B cell (primary cell): ENCODE measurements at places on chromosomes 11 and 22. TPM values are rescaled to one million over a fixed set of nuclear protein-coding genes. Genes with fewer than 3 reads are reported as not detected.
A peak's percentile ranks its signal among the peaks of the same experiment; 100 is the strongest.

- H3K4me1 ChIP-seq, result peaks cover 5% of the 10 kb centered on the region
- no peak overlapping the region for H3K4me3 ChIP-seq
- DNase-seq, result no peak
- H3K27me3 ChIP-seq, result no peaks in the 10 kb centered on the region
- no peak overlapping the region for H3K27ac ChIP-seq
- H3K36me3 ChIP-seq, result no peaks in the 10 kb centered on the region
Observed at GRCh38 chr11:66450560-66450959, 11.9 kb upstream of the MRPL11 start.

GRCh38 chr11:62457478-62457877, 38.6 kb downstream of the SCGB1A1 start:
- no peaks in the 10 kb centered on the region for H3K4me1 ChIP-seq
- H3K4me3 ChIP-seq, result no peak overlapping the region
- H3K27ac ChIP-seq, result no peak overlapping the region
- no peaks in the 10 kb centered on the region for H3K27me3 ChIP-seq
- H3K36me3 ChIP-seq, result no peaks in the 10 kb centered on the region

Gene ENTHD1
- total RNA-seq, result not detected in 2 replicates

DNA sequence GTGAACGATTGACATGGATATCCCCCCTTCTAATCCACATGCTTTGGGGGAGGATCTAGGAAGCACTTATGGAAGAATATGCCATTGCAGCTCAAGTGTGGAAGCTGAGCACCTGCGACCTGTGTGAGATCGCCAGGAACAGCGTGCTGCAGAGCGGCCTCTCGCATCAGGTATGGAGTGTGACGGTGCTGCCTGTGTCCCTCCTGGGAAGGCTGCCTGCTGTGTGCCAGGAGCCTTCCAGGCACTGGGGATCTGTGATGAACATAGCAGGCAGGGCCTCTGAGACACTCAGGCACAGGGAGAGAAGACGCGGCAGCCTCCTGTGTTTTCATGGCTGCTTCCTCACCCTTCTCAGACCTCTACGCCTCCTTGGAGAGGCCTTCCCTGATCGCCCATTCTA, 36.5 kb downstream of the RNF141 start:
- no peak for DNase-seq
- H3K4me1 ChIP-seq, result peaks cover 21% of the 10 kb centered on the region
- H3K4me3 ChIP-seq, result no peak overlapping the region

Gene LDHAL6A
- total RNA-seq, result 0.27 TPM in 1 of 2 replicates, not detected in the other

DNA sequence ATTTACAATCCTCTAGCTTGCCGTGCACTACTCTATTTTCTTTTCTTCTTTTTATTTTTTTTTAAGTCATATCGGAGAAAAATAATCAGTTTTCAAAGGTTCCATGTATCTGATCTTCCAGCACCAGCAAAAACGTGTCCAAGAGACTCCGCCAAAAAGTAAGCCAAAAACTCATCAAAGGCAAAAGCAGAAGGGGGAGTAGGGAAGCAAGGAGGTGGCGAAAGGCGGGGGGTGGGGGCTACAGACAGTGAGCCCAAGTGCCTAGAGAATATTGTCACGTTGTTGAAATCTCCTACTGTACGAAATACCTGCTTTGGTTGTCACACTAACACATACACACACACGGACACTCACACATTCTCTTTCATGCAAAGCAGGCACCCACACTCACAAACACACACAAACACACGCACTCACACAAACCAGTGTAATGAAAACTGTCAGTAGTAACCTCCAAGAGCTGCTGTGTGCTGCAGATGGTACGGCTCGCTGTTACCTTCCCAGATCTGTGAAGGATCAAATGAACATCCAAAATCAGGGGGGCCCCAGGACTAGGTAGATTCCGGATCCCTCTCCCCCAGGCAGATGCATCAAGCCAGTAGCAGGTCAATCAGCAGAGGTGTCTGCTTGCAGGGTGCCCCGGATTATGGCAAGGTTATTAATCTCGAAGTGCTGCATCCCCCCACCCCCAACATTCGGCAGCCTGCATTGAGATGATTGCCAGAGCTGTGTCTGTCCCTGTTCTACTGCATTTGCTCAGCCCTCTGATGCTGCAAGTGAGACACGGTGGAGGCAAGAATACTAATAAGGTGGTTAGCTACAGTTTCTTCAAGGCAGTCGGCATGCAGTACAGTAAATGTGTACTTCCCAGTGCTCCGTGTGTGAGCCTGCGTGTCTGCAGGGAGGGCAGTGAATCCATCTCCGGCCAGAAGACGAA, at the start of gene LRRC4C:
Gene LRRC4C, minus strand, starts transcription at position 188 of the 937 bp plus-strand sequence.
- no peaks in the 10 kb centered on the region for H3K36me3 ChIP-seq
- no peaks in the 10 kb centered on the region for H3K27me3 ChIP-seq
- DNase-seq, result no peak
- H3K4me1 ChIP-seq, result no peaks in the 10 kb centered on the region

Gene BRMS1
- total RNA-seq, result 50.9 and 58.3 TPM in 2 replicates

DNA sequence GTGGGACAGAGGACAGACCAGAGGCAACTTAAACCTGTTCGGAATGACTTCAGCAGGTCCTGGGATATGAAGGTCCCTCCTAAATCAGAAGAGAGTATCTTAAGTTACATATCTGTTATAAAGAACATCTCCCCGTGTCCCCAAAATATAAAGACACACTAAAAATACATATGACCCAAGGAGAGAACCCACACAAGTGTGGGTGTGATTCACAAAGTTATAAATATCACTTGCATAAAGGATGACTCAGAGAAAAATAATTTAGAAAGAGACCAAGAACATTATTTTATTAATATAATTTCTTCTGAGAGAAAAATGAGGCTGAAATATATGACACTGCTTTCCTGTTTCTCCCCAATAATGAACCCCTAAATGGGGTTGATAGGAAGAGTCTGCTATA, 14.2 kb downstream of the OR5B21 start:
- H3K4me1 ChIP-seq, result no peaks in the 10 kb centered on the region
- H3K27me3 ChIP-seq, result no peaks in the 10 kb centered on the region
- no peak overlapping the region for H3K4me3 ChIP-seq
- no peak for DNase-seq
- no peak overlapping the region for H3K27ac ChIP-seq
- no peaks in the 10 kb centered on the region for H3K36me3 ChIP-seq

DNA sequence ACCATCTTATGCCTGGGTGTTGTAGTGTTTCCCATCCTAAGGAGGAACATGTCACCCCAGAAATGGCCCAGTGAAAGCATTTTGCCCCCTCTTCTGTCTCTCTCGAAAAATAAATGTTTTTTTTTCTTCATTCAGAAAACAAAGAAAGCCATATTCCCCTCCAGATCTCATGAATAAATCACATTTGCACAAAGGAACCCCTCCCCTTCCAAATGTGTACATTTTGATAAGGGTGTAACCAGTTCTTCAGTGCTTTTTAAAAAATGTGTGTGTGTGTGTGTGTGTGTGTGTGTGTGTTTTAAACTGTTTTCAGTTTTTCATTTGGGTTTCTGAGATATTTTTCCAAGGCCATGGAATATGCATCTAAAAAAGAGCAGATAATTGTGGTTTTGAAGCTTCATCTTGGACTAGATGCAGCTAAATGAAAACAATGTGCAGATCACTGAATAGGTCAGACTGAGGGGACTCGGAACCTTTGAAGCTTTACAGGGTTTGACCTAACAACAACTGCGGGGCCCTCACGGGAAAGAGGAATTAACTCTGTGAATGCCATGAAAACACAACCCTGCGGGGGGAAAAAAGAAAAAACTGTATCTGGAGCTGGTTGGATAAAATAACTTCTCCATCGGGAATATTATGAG, 76.4 kb downstream of the YAP1 start:
- H3K4me1 ChIP-seq, result no peaks in the 10 kb centered on the region
- no peaks in the 10 kb centered on the region for H3K27me3 ChIP-seq
- no peak overlapping the region for H3K4me3 ChIP-seq
- H3K27ac ChIP-seq, result no peak overlapping the region

GRCh38 chr11:117396970-117397369, 69.3 kb downstream of the CEP164 start:
- DNase-seq, result no peak
- no peaks in the 10 kb centered on the region for H3K27me3 ChIP-seq
- no peaks in the 10 kb centered on the region for H3K4me1 ChIP-seq
- H3K27ac ChIP-seq, result no peak overlapping the region
- H3K4me3 ChIP-seq, result no peak overlapping the region
- peaks cover 50% of the 10 kb centered on the region for H3K36me3 ChIP-seq

GRCh38 chr11:19345848-19346681, 105.3 kb upstream of the E2F8 start:
- H3K36me3 ChIP-seq, result no peaks in the 10 kb centered on the region
- peaks cover 6% of the 10 kb centered on the region for H3K4me1 ChIP-seq
- H3K4me3 ChIP-seq, result peak overlapping the region; percentile 24
- DNase-seq, result no peak

Gene CYP2D6
- total RNA-seq, result 3.9 TPM in 2 replicates

DNA sequence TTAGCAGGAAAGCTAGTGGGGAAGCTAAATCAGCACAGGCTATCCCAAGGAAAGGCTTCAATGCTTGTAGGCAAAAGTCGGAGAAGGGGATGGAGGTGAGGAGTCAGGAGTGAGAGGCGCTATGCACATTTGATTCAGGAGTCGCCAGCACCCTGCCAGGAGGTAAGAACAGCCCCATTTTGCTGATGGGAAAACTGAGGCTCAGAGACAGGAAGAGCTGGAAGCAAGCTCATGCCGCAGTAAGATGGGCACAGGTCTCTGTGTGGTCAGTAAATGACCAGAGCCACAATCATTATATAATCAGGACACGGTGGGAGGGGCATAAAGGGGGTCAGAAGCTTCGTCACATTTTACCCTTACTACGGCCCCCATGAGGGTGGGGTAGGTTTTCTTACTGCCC, 504.4 kb downstream of the MN1 start:
- DNase-seq, result no peak
- H3K36me3 ChIP-seq, result no peaks in the 10 kb centered on the region
- no peaks in the 10 kb centered on the region for H3K27me3 ChIP-seq
- H3K4me3 ChIP-seq, result no peak overlapping the region
- no peak overlapping the region for H3K27ac ChIP-seq
- H3K4me1 ChIP-seq, result no peaks in the 10 kb centered on the region

GRCh38 chr11:16126362-16126761, 230.0 kb downstream of the SOX6 start:
- no peak for DNase-seq
- no peaks in the 10 kb centered on the region for H3K27me3 ChIP-seq
- H3K4me3 ChIP-seq, result no peak overlapping the region

- no peak overlapping the region for H3K4me3 ChIP-seq
- no peaks in the 10 kb centered on the region for H3K4me1 ChIP-seq
- H3K36me3 ChIP-seq, result no peaks in the 10 kb centered on the region
Observed at GRCh38 chr22:46528121-46528610, 9.3 kb downstream of the CELSR1 start.

GRCh38 chr11:70637949-70638583, 239.7 kb downstream of the CTTN start:
- H3K36me3 ChIP-seq, result no peaks in the 10 kb centered on the region
- DNase-seq, result no peak
- no peak overlapping the region for H3K27ac ChIP-seq
- H3K4me1 ChIP-seq, result no peaks in the 10 kb centered on the region
- H3K27me3 ChIP-seq, result no peaks in the 10 kb centered on the region
- H3K4me3 ChIP-seq, result no peak overlapping the region

Gene CADM1
- 0.49 and 2.5 TPM in 2 replicates for total RNA-seq

Gene CNTF
- total RNA-seq, result 4.8 and 5.9 TPM in 2 replicates

DNA sequence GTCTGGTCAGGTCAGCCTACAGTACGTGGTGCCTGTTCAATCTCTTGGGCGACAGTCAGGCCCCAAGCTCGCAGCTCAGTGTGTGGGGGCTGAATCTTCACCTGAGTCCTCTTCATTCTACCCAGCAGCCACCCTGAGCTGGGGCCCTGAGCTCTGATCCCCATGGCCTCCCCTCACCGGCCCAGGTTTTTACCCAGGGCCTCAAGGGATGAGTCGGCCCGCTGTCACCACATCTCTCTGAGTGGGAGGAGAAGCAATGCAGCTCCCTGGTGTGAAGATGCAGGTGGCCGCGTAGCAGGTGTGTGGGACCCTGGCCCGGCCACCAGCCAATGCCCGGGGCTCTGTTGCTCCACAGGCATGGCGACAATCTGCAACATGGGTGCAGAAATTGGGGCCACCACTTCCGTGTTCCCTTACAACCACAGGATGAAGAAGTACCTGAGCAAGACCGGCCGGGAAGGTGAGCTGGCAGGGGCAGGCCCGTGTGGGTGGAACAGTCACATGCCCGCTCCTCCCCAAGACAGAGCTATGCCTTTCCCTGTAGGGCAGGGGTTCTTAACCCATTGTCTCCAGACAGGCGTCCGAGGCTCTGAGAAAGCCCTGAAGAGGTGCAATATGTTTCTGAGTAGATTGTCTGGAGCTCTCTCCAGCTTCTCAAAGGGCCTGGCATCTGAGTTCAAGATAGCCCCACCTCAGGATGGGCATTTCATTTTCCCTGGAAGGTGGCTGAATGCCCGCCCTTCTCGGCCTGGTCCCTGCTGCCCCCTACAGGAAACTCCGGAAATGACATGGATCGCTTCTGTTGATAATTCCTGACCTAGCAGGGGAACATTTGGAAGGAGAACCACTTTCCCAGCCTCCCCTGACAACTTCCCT, 26.9 kb downstream of the POLR3H start:
- no peaks in the 10 kb centered on the region for H3K27me3 ChIP-seq
- H3K4me1 ChIP-seq, result no peaks in the 10 kb centered on the region
- H3K4me3 ChIP-seq, result no peak overlapping the region
- H3K27ac ChIP-seq, result no peak overlapping the region
- peaks cover 72% of the 10 kb centered on the region for H3K36me3 ChIP-seq

DNA sequence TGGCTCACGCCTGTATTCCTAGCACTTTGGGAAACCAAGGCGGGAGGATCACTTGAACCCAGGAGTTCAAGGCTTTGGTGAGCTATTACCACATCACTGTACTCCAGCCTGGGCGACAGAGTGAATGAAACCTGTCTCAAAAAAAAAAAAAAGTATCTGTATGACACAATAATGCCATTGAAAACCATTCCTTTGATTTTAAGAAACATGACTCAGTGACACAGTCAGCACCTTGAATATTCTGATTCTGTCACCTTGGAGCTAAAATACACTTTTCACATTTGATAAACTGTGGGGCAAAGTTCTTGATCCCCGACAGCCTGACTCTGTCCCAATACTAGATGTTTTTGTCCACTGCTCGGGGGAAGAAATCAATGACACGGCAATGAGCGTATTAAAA, 16.7 kb upstream of the ELFN2 start:
- no peaks in the 10 kb centered on the region for H3K36me3 ChIP-seq
- no peaks in the 10 kb centered on the region for H3K4me1 ChIP-seq
- H3K27me3 ChIP-seq, result peaks cover 12% of the 10 kb centered on the region
- no peak for DNase-seq
- no peak overlapping the region for H3K4me3 ChIP-seq
- no peak overlapping the region for H3K27ac ChIP-seq

DNA sequence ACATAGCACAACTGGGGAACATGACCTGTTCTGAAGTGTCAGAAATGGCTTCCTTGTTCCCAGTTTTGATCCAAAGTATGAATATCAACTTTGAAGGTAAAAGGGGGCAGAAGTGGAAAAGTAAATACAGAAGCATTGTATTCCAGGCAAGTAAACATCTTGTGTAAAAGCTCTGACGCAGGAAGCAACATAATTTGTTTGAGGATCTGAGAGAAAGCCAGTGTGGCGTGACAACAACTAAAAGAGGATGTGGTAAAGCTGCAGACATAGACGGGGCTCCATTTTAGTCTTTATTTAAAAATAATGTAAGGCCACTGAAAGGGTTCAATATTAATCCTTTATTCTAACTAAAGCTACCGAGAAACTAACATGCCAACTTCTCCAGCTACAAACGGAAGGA, 310.2 kb downstream of the DLG2 start:
- no peaks in the 10 kb centered on the region for H3K36me3 ChIP-seq
- peak overlapping the region; percentile 69 for H3K27ac ChIP-seq
- H3K27me3 ChIP-seq, result no peaks in the 10 kb centered on the region
- peaks cover 39% of the 10 kb centered on the region for H3K4me1 ChIP-seq
- no peak overlapping the region for H3K4me3 ChIP-seq
- peak; percentile 84 for DNase-seq

Gene CDC42BPG
- total RNA-seq, result 8.7 and 9.3 TPM in 2 replicates

- H3K27me3 ChIP-seq, result no peaks in the 10 kb centered on the region
- no peaks in the 10 kb centered on the region for H3K36me3 ChIP-seq
- no peak overlapping the region for H3K27ac ChIP-seq
Observed at GRCh38 chr11:102552447-102553194, 22.1 kb upstream of the MMP7 start.
